ENCODE measurements at places on chromosomes 7 and 10.

DNA sequence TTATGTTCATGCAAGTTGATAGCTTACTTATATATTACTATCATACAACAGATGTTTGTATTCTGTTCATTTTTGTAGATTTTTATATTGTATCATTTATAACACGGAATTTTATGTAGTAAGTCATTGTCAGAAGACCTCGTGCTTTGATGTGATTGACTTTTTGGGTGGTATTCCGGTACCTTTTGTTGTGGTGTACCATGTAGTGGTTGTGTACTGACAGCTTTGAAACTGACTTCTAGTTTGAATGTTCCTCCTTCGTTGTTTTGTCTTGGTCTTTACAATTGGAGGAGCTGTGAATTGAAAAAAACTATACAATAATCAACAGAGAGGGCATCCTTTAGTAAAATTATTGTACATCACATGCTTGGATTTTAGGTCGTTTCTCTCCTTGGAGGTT, 61.5 kb downstream of the WAC start:
- DNase-seq, result no peak

GRCh38 chr10:96421995-96422394, 63.2 kb upstream of the OPALIN start:
- no peak for DNase-seq

GRCh38 chr7:109821156-109821555, 1251.5 kb downstream of the DNAJB9 start:
- DNase-seq, result no peak

DNA sequence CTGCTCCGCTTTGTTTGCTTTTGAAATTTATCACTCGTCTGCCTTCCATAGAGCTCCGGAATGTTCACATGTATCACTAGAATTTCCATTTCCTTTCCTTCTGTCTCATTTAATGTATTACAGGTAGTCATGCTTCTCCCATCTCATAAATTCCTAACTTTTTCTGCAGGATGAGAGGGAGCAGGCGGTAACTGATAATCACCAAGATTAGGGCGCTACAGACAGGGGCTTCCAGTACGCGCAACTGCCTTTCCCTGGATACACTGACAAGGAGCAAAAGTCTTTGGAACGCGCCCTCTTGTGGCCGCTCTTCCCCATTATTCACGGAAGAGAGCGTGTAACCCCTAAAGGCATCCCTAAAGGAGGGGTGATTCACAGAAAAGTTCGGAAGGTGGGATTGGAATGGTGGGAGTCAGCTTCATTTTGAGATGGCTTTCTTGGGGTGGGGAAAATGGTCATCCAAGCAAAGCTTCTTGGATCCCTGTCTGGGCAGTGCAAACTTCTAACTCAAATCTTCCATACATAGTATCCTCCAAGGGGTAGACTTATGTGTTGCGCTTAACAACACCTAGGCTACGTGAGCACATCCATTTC, 6.5 kb downstream of the INHBA start:
- DNase-seq, result peak; percentile 18

DNA sequence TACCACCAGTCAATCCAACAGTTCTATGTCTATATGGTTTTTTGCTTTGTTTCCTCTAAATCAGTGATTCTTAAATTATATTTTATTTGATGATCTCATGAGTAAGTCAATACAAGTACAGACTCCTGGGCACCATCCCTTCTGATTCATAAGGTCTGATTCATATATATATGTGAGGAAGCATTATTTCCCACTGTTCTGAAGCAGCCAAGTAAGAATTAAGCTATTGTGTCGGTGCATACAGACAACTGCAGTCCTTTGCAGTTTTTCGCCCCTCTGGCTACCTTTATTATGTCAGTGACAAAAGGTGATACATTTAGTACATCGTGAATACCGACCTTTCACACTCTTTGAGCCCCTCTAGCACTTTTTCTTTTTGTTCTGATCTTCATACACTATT, 1079.6 kb upstream of the C7orf33 start:
- DNase-seq, result no peak

DNA sequence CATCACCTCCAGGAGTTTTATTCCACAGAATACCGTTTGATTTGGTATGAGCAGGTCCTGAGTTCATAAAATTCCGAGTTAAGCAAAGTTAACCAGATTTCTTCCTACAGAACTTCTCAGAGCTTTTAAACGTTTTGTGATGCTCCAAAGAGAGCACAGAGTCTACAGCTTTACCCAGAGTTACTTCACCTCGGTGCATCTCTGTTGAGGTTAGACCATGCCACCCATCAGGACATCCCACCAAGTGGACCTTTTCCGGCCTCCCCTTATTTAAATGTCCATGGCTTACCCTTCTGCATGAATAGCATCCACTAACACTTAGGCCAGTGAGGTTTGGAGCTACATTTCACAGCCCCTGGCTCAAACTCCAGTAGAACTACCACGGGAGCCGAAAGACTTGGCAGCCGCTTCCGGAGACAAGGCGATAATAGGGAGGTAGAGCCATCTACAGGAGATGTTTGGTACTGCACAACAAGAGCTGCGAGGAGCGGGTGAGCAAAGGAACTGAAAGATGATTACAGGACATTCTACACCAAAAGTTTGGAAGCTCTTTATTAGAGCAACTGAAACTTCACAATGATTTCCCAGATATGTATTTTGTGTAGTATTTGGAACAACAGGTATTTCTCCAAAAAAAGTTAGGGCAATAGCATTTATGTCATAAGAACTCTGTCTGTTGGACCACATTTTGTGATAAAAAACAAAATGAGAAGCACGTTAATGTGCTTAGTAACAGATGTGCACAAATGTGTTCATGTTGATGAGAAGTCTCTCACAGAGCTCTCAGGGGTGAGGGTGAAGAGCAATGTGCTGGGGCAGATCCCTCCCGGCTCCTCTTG, 174.7 kb downstream of the HERPUD2 start:
- no peak for DNase-seq

DNA sequence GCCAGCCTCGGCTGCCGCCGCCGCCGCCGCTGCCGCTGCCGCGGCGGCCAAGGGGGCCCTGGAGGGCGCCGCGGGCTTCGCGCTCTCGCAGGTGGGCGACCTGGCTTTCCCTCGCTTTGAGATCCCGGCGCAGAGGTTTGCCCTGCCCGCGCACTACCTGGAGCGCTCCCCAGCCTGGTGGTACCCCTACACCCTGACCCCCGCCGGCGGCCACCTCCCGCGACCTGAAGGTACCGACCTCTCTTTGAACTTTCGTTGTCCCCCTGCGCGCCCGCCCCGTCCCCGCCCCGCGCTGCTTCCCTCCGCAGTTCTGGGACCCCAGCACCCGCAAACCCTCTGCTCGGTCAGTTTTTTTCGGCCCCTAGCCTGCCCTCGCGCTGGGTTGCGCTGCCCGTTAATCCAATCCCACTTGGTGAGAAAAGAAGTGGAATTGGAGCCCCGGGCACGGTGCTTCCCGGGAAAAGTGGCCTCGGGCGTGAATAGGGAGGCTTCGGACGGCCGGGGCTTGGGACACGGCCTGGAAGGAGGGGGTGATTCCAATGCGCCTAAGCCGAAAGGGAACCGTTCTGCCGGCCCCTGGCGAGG, 543 bp downstream of the HMX3 start:
- no peak for DNase-seq

DNA sequence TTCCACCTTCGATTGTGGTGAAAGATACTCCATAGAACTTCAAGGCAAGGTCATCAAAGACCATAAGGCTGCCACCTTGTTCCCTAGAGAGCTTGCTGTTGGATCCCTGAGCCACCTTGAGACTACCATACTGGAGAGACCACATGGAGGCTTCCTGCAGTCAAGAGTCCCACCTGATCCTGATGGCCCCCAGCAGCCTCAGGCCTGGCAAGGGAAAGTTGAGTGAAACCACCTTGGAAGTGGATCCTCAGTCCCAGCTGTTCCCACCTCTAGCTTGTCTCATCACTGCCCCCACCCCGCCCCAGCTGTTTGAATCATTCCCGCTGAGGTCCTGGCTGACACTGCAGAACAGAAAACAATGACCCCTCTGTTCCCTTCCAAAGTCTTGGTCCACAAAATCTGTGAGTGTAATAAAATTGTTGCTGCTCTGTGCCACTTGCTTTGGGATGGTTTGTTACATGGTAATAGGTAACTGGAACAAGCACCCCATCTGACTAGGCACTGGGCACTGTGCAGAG, 32.0 kb downstream of the PRLHR start:
- DNase-seq, result no peak

GRCh38 chr7:75534727-75535307, 42.7 kb downstream of the SPDYE5 start:
- no peak for DNase-seq

DNA sequence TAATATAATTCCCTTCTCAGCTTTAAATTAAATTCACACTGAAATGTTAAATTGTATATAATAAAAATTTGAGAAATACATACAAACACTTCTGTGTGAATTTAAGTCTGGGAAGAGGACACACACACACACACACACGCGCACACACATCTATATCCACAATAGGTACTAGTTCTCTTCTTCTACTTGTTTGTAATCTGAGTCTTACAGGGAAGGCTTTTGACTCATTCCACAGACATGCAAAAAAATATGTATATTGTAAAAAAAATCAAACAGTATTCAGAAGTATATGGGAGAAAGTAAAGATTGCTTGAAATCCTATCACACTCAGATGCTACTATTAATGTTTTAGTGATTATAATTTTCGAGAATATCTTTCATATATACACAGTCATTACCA, 276.2 kb downstream of the MDFIC start:
- no peak for DNase-seq

DNA sequence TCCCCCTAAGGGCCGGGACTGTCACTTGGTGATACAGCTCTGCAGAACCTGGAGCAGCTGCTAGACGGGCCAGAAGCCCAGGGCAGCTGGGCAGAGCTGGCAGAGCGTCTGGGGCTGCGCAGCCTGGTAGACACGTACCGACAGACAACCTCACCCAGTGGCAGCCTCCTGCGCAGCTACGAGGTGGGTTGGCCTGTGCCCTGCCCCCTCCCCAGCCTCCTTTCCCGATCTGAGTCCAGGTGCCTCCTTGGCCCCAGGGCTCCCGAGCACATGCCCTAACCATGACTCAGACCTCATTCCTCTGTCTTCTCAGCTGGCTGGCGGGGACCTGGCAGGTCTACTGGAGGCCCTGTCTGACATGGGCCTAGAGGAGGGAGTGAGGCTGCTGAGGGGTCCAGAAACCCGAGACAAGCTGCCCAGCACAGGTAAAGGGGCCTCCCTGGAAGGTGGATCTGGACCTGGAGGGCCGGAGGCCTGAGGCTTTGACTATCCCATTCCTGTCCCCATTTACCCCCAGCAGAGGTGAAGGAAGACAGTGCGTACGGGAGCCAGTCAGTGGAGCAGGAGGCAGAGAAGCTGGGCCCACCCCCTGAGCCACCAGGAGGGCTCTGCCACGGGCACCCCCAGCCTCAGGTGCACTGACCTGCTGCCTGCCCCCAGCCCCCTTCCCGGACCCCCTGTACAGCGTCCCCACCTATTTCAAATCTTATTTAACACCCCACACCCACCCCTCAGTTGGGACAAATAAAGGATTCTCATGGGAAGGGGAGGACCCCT, 6.4 kb downstream of the NFKB2 start:
- DNase-seq, result no peak

GRCh38 chr7:82263920-82264782, 179.4 kb downstream of the CACNA2D1 start:
- no peak for DNase-seq

DNA sequence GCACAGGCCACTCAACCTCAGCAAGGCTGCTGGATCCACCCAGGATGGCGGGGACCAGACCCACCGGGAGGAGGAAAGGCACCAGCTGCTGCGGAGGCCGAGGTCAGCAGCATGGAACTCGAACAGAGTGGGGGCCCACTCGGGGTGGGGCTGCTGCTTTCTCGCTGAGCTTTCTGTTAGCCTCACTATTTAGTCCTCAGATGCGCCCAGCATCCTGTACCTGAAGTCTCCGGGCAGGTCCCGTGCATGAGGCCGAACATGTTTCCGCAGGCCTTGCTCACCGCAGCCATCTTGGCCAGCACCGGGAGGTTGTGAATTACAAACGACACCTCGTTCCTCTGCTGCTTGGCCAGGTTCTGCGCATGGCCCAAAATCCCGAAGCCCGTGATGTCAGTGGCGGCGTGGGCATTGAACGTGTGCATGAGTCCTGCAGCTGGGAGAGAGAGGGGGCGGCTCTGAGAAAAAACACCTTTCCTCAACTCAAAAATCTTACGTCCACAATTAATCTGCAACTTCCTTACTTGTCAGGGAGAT, 22.8 kb upstream of the PHYH start:
- no peak for DNase-seq

DNA sequence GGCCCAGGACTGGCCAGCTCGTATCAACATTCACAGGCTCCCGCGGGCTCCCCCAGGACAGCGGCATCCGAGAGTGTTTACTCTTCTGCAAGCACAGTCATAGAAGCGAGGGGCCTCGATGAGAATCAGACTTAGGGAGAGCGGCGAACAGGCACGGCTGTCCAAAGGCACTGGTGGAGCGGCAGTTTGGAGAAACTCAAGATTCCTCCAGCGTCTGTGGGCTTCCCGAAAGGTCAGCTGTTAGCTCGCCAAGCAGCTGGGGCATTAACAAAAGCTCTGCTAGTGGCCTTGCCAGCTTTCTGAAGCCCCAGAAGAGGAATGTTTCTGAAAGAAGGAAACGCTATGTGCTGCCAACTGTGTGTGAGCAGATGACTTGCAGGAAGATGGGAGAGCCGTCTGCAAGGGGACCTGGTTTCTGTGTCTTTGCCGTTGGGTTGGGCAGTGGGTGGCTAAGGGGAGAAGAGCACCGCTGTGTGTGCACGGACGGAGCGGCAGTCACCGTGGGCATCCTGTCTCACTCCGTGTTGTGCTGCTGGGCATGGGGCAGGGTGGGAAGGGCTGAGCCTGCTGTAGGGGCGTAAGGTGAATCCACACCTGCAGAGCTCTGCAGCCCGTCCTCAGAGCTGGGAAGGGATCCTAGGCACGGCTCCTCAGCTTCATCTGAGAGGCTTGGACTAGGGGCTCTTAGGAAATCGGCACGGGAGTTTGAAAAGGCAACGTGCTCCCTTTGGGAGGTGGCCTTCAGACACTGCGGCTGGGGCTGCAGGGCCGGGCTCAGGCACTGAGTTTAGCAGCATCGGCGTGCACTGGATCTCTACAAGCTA, 42.1 kb downstream of the AMZ1 start:
- no peak for DNase-seq

- DNase-seq, result peak; percentile 4
Measured at GRCh38 chr7:20330928-20331909, 519 bp downstream of the ITGB8 start.

DNA sequence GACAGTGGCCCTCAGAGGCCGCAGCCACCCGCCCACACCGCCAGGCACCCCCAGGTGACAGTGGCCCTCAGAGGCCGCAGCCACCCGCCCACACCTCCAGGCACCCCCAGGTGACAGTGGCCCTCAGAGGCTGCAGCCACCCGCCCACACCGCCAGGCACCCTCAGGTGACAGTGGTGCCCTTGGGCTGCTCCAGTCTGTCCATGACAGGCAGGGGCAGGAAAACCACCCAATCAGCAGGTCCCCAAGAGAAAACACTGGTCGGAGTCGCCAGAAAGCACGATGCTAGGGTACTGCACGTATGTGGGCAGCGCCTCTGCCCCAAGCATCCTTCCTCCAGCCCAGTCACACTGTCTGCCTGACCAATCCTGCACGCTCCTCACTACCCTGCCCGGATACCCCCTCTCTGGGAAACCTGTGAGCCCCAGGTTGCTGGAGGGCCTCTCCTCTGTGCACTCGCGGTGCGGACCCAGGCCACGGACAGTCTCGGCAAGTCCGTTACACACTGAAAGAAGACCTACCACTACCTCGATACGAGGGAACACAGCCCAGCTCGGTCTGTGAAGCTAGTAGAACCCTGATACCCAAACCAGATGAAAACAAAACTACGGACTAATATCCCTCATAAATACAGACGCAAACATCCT, 11.7 kb upstream of the GPR146 start:
- no peak for DNase-seq

Data from stimulated activated CD4-positive, alpha-beta T cell treated with anti-CD3 and anti-CD28 coated beads, Interleukin-12 subunit alpha, Interleukin-12 subunit beta, amount 100 ng/mL, for 4 hours (primary cell).